ENCODE measurements at places on chromosomes 6 and 20. TPM values are rescaled to one million over a fixed set of nuclear protein-coding genes. Genes with fewer than 3 reads are reported as not detected.
A peak's percentile ranks its signal among the peaks of the same experiment; 100 is the strongest.

GRCh38 chr6:90097356-90097755 is 199.3 kb downstream of the BACH2 start:
- DNase-seq = no peak

Gene FOXP4
- 18.4 TPM for total RNA-seq

GRCh38 chr20:52985687-52986086 is 13.5 kb downstream of the TSHZ2 start:
- no peak for DNase-seq

DNA sequence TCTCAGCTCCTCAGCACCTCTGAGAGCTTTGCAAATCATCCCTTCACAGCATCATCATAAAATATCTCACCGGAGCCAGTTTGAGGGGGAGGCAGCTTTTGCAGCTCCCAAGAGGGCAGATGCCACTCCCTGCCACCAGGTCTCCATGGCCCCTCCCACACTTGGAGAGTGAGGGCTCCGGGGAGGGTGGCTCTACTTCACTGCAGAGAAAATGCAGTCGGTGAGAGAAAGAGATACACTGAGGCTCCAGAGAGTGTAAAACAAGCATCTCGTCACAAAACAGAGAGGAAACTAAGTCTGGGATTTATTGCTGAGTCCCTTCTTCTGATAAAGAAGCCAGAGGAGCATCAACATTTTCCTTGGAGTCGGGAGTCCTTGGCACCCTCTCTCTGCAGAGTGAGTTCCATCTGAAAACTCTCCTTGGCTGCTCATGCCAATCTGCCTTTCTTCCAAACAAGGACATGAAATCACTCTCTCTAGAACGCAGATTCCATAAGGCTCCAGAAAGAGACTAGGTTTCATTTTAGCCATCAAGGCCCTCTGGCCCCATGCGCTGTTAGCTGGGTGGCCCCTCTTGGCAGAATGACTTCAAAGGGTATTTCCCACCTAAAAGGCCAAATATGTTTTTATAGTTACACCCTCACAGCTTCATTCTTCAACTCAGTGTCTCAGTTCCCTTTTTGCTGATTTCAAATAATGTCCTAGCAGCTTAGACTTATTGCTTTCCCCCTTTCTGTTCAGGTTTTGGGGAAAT is 70.6 kb upstream of the F13A1 start:
- DNase-seq = no peak

DNA sequence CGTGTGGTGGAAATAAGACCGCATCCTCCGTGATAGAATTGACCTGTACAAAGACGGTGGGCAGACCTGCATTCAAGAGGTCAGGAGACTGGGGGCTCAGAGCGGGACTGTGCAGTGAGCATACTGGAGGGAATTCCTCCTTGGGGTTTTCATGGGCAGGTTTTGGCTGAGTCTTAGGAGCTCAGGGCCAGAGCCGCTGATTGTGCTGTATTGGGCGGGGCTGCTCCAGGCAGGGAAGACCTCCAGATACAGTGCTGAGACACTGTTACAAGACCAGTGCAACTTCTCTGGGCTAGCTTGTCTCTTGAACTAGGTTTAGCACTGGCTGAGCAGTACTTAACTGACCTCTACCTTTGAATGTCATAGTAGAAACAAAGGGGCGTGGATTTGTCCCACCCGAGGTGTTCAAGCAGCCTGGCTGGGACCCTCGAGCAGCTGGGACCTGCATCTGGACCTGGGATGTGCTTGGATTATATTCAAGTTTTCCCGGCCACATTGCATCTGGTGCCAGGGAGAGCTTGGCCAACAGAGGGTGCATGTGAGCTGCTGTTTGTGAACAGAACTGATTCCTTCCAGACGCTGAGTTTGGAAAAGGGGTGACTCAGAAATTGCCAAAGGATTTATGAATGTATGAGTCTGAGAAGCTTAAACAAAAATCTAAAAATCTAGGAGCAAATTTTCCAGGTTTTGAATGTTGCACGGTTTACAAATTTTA is 33.4 kb upstream of the SLC22A1 start:
- DNase-seq = peak; percentile 57

Gene QRSL1
- 6.7 TPM for total RNA-seq

DNA sequence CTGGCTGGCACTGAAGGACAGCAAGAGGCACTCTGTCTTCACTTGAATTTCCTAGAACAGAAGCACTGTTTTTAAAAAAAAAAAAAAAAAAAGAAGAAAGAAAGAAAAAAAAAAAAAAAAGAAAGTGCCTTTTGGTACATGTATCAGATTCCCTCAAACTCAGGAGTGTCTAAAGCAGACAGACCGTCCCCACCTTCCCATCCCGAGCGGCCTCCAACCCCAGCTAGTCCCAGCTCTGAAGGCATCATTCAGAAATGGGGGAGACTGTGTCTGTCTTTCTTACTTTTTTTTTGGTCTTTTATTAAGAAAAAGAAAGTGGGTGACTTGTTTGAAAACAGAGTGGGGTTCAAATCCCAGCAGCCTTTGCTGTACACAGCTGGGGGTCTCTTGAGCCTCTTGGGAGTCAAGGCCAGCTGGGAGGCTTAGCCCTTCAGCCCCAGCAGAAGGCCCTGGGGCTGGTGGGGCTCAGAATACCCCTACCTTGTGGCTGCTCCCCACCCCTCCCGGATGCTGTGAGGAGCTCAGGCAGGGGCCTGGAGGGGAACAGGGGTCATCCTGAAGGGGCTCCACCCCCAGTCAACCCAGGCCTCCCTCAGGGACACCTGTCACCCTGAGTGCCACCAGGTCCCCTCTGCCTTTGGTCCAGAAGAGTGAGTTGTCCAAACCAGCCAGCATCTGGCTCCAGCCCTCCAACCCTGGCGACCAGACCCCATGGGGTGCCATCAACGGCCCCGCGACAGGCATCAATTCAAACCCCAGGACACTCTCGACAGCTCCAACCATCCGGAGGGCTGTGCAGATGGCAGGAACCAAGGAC is 128.3 kb downstream of the TAF4 start:
- DNase-seq = no peak

Gene PHACTR3
- total RNA-seq = 0.26 TPM

Gene KCNB1
- not detected for total RNA-seq

GRCh38 chr6:100731411-100731810 is 149.7 kb downstream of the ASCC3 start:
- DNase-seq = no peak

Gene LKAAEAR1
- total RNA-seq = not detected

Gene AVP
- total RNA-seq = not detected

Gene TRAPPC3L
- not detected for total RNA-seq

Gene SMPDL3A
- 1.2 TPM for total RNA-seq

DNA sequence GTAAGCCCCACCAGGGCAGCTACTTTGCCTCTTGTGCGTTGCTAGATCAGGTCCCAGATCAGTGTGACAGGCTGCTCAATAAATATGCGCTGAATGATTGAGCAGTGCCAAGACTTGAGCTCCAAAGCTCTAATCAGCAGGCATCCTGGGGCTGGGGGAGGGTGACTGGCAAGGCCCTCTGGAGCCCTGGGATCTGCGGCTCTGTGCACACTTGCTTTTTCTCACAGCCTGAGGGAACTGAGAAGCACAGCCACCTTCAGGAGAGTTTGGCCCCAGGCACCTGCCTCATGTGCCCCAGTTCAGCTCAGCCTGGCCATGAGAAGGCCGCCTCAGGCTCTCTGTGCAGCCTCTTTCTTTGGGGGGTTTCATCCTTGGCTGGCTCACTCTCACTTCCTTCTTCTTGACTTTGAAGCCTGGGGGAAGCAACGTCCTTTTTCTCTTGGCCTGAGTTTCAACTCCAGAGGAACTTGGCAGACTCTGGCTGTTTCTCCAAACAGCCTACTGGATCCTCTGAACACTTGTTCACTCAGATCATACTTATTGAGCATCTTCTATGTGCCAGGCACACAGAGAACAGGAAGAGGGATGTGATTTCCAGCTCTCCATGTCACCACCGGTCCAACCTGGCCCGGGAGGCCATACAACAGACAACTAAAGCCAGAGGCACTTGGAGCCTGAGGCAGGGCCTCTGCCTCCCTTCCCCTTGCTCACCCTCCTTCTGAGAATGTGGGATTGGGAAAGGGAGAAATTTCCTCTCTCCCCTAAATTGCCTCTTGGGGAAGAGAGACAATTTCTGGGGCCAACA is 114.0 kb downstream of the VEGFA start:
- no peak for DNase-seq

DNA sequence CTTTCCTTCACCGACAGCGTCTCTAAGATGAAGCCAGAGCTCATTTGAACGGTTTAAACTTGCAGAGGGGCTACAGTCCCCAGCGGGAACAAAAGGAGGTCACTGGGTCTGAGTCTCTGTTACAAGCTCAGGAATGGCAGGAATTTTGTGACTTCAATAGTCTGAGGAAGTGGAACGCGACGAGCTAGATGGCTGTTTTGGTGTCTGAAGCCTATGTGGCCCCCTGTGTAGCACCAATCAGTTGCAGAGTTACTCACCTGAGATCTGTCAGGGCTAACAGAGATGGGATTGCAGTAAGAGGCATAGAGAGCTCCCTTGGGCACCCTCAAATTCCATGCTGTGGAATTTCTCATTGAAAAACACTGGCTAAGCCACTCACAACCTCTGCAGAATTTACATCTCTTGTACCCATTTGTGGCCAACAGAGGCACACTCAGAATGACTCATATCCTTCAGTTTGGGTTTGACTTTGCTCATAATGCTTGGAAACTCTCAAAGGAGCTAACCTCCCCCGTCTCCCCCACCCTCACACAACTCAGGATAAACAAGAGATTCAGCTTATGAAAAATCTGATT is 7.1 kb upstream of the TCP11 start:
- DNase-seq = no peak

Gene FOXO3
- total RNA-seq = 22.1 TPM

Gene BPIFA1
- total RNA-seq = not detected

Gene SLC52A3
- total RNA-seq = 33.7 TPM

GRCh38 chr6:152637296-152638047 is at the start of gene SYNE1:
SYNE1 (minus strand) TSS chr6:152637362; CDS start chr6:152628331, 9,031 bp downstream.
- no peak for DNase-seq

GRCh38 chr6:111691345-111692225 is 85.9 kb upstream of the TRAF3IP2 start:
- peak; percentile 8 for DNase-seq

- no peak for DNase-seq
Observed at GRCh38 chr6:43823879-43824702, 54.1 kb downstream of the VEGFA start.

Gene HCRTR2
- total RNA-seq = not detected

DNA sequence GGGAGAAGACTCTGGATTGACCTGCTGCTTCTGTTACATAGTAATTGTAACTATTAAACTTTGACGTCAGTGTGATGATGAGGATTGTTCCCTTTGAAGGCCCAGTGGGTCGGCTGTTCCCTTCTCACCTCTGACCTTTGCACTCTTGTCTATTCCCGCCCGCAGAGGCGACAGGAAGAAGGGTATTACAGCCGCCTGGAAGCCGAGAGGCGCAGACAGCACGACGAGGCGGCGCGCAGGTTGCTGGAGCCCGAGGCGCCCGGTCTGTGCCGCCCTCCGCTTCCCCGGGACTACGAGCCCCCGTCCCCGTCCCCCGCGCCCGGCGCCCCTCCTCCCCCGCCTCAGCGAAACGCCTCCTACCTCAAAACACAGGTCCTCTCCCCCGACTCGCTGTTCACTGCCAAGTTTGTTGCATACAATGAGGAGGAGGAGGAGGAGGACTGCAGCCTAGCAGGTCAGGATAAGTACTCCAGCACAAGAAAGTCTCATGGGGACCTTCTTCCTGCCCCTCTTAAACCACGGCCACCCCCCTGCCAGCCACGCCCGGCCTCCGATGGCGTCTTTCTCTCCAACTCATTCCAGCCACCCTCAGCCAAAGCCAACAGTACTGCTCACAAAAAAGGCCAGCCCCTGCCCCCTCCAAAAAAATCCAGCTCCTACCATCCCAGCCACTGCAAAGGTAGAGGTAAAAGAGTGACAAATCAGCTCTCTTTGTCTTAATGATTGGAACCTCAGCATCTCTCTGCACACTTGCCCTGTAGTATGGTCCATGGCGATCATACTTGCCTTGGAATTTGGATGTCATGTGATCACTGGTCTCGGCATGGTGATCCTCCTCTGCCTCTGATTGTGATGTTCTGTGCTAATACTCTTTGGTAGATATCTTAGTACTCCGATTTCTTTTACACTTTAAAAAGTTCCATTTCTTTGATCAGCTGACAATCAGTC is 31.6 kb upstream of the KIF25 start:
- no peak for DNase-seq

GRCh38 chr6:157980288-157981131 is 1.2 kb upstream of the SYNJ2 start:
- DNase-seq = no peak

GRCh38 chr6:39273406-39273821 is 40.8 kb downstream of the KCNK17 start:
- peak; percentile 64 for DNase-seq

DNA sequence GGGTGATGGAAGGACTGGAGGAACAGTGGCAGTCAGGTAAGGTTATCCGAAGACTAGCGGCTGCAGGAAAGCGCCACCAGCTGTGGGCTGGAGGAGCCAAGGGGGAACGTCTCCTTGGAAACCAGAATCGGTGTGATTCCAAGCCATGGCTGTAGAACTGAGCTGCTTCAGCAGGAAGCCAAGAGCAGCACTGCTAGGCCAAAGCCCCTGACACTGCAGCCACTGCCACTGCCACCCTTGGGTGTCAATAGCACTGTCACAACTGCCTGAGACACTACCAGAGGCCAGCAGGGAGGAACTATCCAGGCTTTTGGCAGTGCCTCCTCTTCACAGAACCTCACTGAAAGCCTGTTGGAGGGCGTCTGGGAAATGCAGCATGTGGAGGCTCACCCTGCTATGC is 289.6 kb upstream of the SUPT3H start:
- DNase-seq = no peak

Data from HT-29 (cell line).